ENCODE measurements at places on chromosomes 1 and 21.

DNA sequence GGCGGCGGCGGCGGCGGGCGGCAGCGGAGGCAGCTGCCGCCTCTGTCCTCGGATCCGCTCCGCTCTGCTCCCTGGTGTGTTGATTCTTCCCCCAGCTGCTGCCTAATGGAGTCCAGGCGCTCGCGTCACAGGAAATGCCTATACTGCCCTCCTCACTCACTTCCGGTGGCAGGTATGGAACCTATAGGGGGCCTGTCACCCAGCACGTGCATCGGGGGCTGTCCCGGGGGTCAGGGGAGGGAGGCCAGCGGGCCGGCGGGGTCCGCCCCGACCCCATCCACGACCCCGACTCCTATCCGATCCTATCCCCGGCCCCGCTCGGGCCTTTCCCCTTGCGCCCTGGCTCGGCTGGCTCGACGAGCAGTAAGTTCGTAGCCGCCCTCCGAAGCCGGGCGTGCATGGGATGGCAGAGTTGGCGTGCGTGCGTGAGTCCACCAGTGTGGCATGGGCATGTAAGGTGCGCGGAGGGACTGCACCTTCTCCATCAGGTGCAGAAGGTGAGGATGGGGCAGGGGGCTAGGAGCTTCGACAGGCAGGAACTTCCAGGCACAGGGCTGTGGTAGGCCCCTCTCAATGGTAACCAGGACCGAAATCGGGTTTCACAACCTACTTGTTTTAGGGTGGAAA, at the start of gene WDR26:
Gene WDR26, minus strand, starts transcription at position 107 of the 627 bp plus-strand sequence.
- DNase-seq, result peak; percentile 96

GRCh38 chr1:47181955-47182675, 7.7 kb downstream of the PDZK1IP1 start:
- no peak for DNase-seq

DNA sequence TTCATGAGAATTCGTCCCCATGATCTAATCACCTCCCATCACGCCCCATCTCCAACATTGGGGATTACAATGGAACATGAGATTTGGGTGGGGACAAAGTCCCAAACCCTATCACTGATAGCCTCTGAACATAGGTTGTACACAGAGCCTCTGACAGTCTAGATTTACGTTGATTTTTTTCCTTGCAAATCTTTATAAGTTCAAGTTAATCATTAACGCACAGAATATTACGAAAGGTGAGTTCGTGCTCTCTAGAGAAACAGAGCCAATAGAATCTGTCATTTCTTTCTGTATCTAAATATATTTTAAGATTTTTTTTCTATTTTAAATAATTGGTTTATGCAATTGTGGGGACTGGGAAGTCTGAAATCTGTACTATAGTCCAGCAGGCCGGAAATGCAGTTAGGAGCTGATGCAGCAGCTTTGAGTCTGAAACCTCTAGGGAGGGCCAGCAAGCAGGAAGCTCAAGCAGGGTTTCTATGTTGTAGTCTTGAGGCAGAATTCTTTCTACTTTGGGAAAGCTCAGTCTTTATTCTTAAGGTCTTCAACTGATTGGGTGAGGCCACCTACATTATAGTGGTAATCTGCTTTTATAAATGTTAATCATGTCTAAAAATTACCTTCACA, 61.0 kb downstream of the SELENOF start:
- no peak for DNase-seq

DNA sequence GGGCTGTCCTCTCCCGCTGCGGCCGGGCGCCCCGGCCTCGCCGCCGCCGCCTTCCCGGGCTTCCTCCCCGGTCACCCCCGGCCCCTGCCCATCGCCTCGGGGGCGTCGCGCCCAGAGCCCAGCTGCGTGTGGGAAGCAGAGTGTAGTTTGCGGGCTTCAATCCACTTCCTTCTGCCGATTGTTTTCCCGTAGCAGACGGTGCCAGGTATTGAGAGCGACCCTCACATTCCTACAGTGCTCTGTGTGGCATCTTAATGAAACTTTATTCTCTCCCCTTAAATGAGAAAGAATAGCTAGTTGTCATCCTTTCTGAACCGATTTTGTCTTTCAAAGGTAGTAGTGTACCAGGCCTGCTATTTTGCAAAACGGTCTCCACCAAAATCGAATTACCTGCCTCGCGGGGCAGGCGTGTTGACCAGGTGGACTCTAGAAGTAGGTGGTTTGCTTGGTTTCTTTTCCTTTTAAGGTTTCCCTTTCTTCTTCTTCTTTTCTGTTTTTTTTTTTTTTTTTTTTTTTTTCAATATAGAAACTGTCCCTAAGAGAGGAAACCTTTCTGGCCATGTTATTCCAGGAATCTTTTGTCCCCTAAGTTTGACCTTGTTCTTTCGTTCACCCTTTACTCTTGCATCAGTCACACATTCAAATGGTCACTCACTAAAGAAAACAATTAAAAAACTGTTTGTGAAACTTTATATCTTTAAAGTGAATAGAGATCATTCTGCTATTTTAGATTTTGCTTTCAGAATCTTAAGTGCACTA, 881 bp downstream of the USP25 start:
- DNase-seq, result no peak

DNA sequence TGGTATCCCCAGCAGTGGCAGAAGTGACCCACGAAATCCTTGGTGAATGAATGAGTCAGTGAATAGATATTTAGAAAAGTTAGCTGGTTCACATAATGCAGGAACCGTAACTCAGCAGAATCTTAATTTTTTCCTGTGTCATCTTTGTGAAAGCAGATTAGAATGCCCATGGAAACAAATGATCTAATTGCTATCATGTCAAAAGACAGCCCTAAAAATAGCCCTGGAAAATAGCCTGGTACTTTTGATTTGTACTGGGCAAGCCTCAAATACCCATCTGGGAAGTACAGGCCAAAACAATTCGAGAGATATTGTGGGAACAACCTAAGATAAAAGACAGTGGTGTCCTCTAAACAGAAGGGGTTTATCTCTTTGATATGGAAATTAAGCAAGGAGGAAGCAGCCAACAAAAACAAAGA, 21.1 kb downstream of the FYB2 start:
- DNase-seq, result no peak

DNA sequence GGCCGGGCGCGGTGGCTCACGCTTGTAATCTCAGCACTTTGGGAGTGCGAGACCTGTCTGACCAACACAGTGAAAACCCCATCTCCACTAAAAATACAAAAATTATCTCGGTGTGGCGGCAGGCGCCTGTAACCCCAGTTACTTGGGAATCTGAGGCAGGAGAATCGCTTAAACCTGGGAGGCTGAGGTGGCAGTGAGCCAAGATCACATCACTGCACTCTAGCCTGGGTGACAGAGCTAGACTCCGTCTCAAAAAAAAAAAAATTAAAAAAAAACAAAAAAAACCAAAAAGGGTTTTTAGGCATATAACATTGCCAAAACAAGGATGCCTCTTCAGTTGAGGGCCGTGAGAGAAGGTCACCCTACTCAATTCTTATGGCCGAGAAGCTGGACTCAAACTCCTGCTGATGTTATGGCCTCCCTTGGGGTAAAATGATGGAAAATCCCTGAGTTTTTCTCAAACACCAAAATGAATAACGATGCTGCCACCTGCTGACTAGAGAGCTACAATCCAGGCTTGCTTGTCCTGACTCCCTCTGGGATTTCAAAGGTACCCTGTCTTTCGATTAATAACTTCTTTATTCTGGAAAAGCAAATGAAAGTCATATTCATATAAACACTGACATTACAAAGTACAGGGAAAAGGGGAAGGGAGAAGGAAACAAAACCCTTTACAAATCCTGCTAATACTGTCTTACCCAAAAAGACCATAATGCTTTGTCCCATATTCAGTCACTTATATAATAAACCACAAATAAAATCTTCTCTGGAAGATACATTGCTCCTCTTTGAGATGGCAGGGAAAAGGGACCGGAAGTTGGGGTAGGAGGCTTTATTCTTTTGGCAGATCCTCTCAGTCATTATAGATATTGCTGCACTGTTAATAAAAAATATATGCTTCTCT, 10.7 kb downstream of the RAB42 start:
- DNase-seq, result peak; percentile 60

DNA sequence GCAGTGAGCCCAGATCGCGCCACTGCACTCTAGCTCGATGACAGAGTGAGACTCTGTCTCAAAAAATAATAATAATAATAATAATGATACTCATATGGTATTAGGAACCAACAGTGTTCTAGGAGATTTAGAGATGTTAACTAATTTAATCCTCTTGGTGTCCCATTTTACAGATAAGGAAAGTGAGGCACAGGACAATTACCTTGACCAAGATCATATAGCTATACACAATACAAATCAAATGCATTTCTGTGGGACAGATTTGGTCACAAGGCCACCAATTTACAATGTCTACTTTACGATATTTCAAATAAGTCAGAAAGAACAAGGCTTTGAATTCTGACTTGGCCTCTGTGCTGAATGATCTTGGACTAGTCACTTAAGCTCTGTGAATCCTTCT, 2.2 kb upstream of the ZMYM4 start:
- DNase-seq, result no peak

DNA sequence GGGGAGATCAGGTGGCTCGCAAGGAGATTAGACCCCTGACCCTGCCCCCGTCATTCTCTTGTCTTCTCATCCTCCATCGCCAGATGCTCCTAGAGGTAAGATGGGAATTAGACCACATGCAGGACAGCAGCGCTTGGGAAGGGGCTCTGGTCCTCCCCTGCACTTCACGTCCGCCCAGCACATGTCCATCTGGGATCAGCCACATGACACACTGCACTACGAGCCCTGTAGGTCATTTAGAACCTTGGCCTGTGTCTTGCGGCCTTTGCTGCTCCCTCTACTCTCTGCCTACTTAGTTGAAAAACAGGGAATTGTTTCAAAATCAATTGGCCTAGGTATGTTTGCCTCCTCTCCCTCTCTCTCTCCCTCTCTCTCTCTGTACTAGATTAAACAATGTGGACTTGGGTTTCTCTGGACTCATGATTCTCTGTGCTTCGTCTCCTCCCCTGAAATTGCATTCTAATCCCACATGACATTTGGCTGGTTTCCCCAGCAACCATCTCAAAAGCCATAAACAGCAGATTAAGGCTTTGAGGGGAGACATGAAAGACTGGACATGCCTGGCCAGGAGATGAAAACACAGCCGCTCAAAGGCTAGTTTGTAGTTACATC, 3.8 kb upstream of the NCMAP start:
- DNase-seq, result no peak

- peak; percentile 21 for DNase-seq
Observed at GRCh38 chr1:228018961-228019721, 12.3 kb downstream of the WNT3A start.

DNA sequence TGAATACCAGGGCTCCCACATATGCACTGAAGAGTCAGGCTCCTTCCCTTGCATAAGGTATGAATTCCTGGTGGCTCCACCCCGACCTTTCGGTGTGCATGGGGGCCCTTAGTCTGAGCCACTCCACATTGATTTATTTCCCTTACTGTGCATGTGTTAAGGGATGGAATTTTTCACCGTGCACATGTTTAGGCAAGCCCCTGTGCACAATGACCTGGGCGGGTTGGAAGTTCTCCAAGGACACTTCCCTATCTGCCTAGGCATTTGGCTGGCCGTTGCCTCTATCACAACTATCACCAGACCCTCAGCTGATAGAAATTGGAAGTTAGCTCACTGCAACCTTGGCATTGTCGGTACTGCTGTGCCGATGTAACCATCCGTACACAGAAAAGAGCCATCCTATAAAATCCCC, 9.7 kb downstream of the S100A6 start:
- DNase-seq, result no peak

DNA sequence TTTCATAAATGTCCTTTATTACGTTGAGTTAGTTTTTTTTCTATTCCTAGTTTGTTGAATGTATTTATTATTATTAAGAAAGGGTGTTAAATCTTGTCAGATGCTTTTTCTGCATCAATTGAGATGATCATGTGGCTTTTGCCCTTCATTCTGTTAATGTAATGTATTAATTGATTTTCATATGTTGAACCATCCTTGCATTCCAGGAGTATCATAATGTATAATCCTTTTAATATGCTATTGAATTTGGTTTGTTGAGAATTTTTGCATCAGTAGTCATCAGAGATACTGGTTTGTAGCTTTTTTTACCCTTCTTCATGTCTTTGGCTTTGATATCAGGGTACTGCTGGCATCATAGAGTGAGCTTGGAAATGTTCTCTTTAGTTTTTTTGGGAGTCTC, 100.0 kb downstream of the POFUT2 start:
- no peak for DNase-seq

GRCh38 chr21:42467140-42467983, 28.7 kb downstream of the RSPH1 start:
- DNase-seq, result peak; percentile 57

DNA sequence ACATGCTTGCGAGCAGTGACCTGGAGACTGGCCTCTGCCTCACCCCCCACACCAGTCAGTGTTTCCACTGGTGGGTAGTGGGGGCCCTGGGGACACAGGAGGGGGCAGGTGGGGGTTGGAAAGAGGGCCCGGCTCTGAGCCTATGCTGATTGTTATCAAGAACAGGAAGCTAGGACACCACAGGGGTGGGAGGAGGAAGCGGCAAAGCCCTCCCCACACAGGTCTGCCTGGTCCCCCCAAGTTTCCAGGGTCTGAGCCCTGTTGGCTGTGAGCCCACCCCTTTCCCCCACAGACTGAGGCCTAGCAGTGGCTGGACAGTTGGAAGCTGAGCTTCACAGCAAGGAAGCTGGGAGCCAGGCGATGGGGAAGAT, 1.6 kb upstream of the PTPN7 start:
- DNase-seq, result peak; percentile 76

GRCh38 chr1:225933072-225933471, 7.9 kb downstream of the LEFTY2 start:
- DNase-seq, result no peak

DNA sequence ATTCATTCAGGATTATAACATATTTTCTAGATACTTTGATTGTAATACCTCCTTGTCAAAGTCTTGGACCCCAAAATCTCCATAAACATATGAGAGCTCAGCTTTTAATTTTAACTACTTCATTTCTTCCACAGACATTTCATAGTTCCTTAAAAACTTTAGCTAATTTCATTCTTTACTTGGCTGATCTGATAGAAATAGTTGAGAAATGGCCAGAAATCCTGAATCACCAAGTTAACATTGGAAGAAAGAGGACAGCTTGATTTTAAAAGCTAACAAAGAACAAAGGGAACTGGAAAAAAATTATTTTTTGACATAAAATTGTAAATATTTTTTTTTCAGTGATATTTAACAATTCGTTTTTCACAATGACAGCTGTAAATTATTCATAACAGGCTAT, 216.5 kb downstream of the NTNG1 start:
- no peak for DNase-seq

- no peak for DNase-seq
Observed at GRCh38 chr1:23922321-23922943, 9.3 kb upstream of the CNR2 start.

- DNase-seq, result no peak
Observed at GRCh38 chr1:10681296-10682107, 114.9 kb downstream of the CASZ1 start.

DNA sequence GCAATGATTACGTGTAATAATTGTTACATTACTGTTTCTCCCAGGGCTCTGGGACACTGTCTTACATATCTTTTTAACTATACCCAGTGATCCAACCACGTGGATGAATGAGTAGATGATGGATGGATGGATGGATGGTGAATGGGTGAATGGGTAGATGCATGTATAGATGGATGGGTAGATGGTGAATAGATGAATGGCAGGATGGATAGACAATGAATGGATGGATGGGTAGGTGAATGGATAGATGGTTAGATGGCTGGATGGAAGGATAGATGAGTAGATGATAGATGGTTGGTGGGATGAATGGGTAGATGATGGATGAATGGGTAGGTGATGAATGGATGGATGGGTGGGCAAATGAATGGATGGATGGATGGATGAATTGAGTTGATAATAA, 135.9 kb downstream of the HUNK start:
- no peak for DNase-seq

Data from GM13976 (cell line).